Mesothelial cell of epicardium (in vitro differentiated cells): ENCODE measurements at places on chromosomes 3 and 15.
A peak's percentile ranks its signal among the peaks of the same experiment; 100 is the strongest.

DNA sequence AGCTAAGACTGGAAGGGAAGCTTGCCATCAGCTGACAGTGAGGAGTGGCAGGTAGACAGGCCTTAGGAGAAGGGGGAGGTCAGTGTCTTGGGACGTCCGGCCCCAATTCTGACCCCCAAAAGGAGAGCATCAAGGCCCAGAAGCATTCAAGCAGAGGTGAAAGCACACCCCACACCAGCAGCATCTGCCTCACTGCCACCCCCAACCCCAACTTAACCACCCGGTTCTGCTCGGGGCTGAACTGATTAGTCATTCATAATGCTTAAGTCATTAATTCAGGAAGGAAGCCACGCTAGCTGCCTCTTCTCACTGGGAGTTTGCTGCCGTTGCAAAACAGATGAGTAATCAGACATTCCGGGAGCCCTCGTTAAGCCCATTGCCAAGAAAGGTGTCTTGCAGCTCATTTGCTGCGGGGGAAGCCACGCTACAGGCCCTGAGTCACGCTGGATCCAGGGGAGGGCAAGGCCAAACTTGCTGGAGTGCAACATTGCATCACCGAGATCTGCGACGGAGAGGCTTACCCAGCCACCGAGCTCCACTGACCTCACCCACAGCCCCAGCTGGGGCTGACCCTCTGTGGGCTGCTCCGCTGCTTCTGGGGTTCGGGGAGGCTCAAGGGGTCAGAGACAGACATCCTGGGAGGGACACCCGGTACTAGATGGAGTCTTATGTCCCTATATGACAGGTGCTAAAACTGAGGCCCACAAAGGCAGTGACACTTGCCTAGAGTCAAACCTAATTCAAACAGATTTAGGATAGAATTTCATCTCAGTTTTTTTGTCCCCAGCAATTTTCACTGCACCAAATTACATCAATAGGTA lies 46.4 kb upstream of the HES1 start:
- H3K4me3 ChIP-seq = no peak overlapping the region
- H3K27ac ChIP-seq = peak overlapping the region; percentile 43
- H3K27me3 ChIP-seq = no peaks in the 10 kb centered on the region
- no peaks in the 10 kb centered on the region for H3K36me3 ChIP-seq
- peaks cover 55% of the 10 kb centered on the region for H3K4me1 ChIP-seq

DNA sequence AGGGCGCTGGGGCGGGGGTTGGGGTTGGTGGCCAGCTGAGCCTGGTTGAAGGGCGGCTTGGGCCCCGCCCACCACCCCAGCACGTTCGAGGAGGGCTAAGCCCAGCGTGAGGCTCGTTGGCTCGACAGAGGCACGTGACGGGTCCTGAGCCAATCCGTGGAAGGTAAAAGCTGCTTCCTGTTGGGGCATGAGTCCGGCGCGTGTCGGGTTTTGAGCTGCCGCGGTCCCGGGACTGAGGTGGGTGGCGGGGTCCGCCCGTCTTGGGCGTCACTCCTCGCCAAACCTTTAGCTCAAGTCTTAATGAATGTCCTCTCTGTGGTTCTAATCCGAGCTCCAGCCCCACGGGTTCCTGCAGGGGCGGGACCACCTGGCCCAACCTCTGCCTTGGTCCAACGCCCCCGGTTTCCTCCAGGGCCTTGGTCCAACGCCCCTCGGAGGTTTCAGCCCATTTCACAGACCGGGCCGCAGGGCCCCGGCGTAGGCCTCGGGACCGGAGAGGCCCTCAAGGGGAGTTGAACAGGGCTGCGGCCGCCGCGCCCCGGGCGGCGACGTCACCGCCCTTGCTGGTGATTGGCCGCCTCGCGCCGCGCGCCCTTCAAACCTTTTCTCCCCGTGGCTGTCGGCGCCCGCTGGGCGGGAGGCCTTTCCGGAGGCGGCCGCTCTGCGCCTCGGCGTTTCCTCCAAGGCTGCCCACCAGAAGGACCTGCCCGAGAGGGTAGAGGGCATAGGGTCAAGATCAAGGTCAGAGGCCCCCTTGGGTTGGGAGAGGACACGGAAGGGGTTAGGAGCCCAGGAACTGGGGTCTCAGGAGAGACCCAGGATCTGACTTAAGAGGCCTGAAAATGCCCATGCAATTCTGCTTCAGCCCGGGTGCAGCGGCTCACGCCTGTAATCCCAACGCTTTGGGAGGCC lies at the start of gene RCCD1:
Gene RCCD1, plus strand, starts transcription at position 173 of the 912 bp plus-strand sequence. CDS start 1,851 bp downstream, outside the sequence.
- peaks cover 13% of the 10 kb centered on the region for H3K36me3 ChIP-seq
- peaks cover 16% of the 10 kb centered on the region for H3K4me1 ChIP-seq
- peak within 1 kb of the TSS; percentile 89 for H3K27ac ChIP-seq
- no peaks in the 10 kb centered on the region for H3K27me3 ChIP-seq
- peak; percentile 77 for DNase-seq
- peak within 1 kb of the TSS; percentile 76 for H3K4me3 ChIP-seq

GRCh38 chr3:15342945-15343344 lies 10.6 kb upstream of the SH3BP5 start:
- H3K4me3 ChIP-seq = no peak overlapping the region
- peaks cover 12% of the 10 kb centered on the region for H3K4me1 ChIP-seq
- no peak for DNase-seq
- no peaks in the 10 kb centered on the region for H3K36me3 ChIP-seq
- H3K27me3 ChIP-seq = no peaks in the 10 kb centered on the region

- H3K27ac ChIP-seq = no peak overlapping the region
- no peaks in the 10 kb centered on the region for H3K36me3 ChIP-seq
- no peak overlapping the region for H3K4me3 ChIP-seq
- H3K4me1 ChIP-seq = peaks cover 3% of the 10 kb centered on the region
- no peak for DNase-seq
Measured at GRCh38 chr15:63998489-63998888, 47.8 kb downstream of the DAPK2 start.

DNA sequence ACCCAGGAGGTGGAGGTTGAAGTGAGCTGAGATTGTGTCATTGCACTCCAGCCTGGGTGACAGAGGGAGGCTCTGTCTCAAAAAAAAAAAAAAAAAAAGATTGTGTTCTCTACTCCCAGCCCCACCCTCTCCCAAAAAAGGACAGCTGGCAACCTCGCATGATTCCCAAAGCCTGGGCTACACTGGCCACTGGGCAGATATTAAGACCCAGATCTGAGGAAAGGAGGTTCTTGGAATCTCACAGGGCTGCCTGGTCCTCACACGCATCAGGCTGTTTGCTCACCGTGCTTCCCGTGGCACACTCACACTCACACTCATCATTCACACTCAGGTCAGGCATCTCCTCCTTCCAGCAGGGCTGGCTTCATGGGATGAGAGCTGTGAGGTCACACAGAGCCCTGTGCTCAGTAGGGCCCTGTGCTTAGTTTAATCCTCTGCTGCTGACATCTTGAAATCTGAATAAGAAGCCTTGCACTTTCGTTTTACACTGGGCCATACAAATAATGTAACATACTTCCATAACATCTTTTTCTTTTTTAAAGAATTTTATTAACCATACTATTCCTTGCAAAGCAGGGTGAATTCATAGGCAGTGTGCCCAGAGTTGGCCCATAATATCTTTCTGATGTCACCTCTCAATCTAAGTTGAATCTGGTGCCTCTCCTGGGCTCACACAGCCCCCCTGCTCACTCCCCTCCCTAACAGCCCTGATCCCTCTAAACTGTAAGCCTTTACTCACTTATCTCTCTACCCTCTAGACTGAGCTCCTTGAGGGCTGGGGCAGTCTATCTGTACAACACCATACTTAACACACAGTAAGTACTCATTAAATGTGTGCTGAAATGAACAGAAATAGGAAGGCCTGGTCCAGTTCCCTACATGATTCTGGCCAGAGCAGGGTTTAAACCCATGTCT lies 50.2 kb upstream of the C15orf39 start:
- peaks cover 26% of the 10 kb centered on the region for H3K4me1 ChIP-seq
- DNase-seq = no peak
- H3K36me3 ChIP-seq = peaks cover 3% of the 10 kb centered on the region
- no peak overlapping the region for H3K4me3 ChIP-seq

DNA sequence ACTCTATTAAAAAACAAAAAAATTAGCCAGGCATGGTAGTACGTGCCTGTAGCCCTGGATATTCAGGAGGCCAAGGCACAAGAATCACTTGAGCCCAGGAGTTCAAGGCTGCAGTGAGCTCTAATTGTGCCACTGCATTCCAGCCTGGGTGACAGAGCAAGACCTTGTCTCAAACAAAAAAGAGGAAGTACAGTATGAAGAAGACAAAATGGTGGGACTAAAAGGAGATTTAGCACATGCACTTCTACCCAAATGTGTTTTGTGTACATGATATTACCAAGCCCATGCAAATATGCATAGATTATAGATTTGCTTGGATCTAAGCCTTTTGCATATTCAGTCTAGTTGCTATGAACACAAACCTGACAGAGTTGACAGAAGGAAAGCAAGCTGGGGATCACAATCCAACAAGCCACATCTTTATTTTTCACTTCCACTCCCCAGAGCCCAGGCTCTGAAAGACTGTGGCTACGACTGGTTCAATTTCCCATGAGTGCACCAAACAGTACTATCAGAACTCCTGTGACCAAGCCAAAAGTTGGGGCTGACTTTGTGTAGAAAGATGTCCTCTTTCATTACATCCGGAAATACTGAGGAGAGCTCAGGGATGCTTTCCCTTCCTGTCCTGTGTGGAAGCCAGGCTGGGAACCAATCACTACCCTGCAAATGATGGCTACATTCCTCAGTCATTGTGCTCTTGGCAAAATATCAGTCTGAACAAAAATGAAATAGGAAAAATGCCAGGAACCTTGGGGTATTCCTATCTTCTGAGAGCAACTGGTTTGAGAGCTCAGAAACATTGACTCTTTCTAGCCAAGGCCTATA lies 49.4 kb downstream of the TGM4 start:
- no peaks in the 10 kb centered on the region for H3K27me3 ChIP-seq
- H3K27ac ChIP-seq = peak overlapping the region; percentile 76
- peaks cover 17% of the 10 kb centered on the region for H3K36me3 ChIP-seq
- H3K4me1 ChIP-seq = peaks cover 15% of the 10 kb centered on the region

DNA sequence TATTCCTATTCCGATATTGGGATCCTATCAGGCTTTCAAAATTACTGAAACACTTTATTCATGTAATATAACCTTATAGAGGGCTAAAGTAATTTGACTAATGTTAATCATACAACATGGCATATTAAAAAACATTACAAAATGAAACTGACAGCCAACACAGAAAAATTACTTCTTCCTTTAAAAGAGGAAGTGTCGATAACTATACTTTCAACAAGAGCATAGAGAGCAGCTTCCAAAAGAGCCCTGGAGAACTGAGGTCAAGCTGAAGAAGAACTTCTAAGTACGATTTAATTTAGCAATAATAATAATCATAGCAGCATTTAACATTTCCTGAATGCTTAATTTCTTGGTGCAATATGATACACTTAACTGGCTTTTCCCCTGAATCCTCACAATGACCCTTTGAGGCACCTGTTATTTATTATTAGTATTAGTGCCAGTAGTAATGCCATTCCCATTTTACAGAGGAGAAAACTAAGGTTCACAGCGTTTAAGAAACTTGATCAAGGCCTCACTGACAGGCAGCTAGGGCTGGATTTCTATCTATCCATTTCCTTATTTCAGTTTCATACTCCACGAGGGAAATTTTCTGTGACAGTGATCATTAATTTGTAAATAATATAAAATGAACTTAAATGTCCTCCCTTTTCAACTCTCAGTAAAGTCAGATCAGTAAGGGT lies 181.6 kb downstream of the CFAP20DC start:
- no peaks in the 10 kb centered on the region for H3K4me1 ChIP-seq
- no peak overlapping the region for H3K27ac ChIP-seq
- H3K36me3 ChIP-seq = no peaks in the 10 kb centered on the region
- no peak overlapping the region for H3K4me3 ChIP-seq
- no peak for DNase-seq

DNA sequence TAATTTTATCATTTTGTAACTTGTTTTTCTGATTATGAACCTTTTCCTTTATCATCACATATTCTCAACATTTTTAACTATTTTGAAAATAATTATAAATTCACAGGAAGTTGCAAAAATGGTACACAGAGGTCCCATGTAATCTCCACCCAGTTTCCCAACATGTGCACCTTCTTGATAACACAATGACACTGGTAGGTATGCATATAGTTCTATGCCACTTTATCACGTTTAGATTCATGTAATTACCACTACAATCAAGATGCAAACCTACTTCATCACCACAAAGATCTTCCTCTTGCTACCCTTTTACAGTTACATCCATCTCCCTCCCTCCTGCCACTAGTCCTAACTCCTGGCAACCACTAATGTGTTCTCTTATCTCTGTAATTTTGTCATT lies 413.9 kb downstream of the SHQ1 start:
- no peak for DNase-seq
- no peaks in the 10 kb centered on the region for H3K27me3 ChIP-seq
- H3K4me3 ChIP-seq = no peak overlapping the region
- H3K27ac ChIP-seq = no peak overlapping the region
- H3K36me3 ChIP-seq = peaks cover 8% of the 10 kb centered on the region

DNA sequence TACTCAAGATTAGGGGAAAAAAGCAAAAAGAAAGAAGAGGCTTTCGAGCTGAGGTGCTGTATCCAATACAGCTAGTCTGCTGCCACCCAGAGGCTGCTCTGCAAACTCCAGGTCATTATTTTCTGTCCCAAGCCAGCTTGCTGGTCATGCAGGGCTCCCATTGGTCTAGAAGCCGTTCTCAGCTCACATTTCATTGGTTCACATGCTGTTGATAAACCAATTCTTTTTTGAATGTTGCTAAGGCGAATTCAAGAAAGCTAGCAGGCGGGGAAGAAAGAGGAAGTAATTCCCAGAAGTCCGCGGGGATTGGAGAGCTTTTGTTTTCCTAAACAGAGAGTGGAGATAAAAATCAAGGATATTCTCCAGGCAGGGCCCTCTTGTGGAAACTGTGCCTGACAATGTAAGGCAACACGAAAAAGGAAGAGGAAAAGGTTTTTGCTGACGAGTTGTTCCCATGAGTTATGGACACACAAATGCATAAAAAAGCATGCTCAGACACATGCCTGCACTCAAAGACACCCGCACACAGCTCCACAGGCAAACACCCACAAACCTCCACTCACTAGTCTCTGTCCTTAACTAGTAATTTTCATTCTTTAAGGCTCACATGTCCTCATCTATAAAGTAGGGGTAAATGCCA lies 33.4 kb downstream of the FSTL1 start:
- H3K4me1 ChIP-seq = peaks cover 62% of the 10 kb centered on the region
- peaks cover 14% of the 10 kb centered on the region for H3K36me3 ChIP-seq
- peak overlapping the region; percentile 97 for H3K27ac ChIP-seq
- peak; percentile 77 for DNase-seq
- H3K4me3 ChIP-seq = peak overlapping the region; percentile 57

- H3K27ac ChIP-seq = no peak overlapping the region
- H3K36me3 ChIP-seq = no peaks in the 10 kb centered on the region
- DNase-seq = no peak
- no peaks in the 10 kb centered on the region for H3K4me1 ChIP-seq
- H3K4me3 ChIP-seq = no peak overlapping the region
Measured at GRCh38 chr3:10596746-10597448, 91.5 kb upstream of the ATP2B2 start.

GRCh38 chr15:29695489-29696167 lies 126.6 kb downstream of the TJP1 start:
- H3K4me3 ChIP-seq = no peak overlapping the region
- no peak overlapping the region for H3K27ac ChIP-seq
- H3K4me1 ChIP-seq = peaks cover 18% of the 10 kb centered on the region
- DNase-seq = no peak
- peaks cover 39% of the 10 kb centered on the region for H3K36me3 ChIP-seq
